ENCODE measurements at places on chromosomes 12 and 14.

DNA sequence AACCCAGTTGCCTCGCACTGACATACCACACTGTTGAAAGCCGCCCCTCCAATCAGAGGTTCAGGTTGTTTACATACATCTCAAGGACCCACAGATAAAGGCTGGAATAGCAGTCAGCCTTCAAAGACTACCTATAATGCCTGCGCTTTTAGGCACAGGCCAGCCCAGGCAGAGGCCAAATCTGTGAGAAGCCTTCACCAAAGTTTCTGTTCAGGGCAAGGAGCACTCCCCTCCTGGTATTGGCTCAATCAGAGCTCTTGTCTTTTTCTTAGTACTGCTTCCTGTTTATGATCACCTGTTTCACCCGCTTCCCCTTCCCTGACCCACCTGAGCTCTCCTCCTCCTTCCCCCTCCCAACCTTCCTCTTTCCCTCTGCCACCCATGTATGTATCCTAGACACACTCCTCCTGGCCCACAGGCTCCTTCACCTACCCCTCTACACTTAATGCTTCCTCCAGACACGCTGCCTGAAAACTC lies 34.8 kb downstream of the DUSP16 start:
- H3K4me3 ChIP-seq, result no peak overlapping the region
- H3K27me3 ChIP-seq, result no peaks in the 10 kb centered on the region
- H3K36me3 ChIP-seq, result peaks cover 18% of the 10 kb centered on the region
- peaks cover 69% of the 10 kb centered on the region for H3K4me1 ChIP-seq

GRCh38 chr14:43647302-43647701 lies 859.8 kb downstream of the FSCB start:
- peaks cover 16% of the 10 kb centered on the region for H3K4me1 ChIP-seq
- no peaks in the 10 kb centered on the region for H3K27me3 ChIP-seq
- peak; percentile 23 for DNase-seq
- no peaks in the 10 kb centered on the region for H3K36me3 ChIP-seq
- no peak overlapping the region for H3K27ac ChIP-seq

GRCh38 chr12:47820631-47821345 lies 1.1 kb upstream of the HDAC7 start:
- no peaks in the 10 kb centered on the region for H3K36me3 ChIP-seq
- no peaks in the 10 kb centered on the region for H3K27me3 ChIP-seq
- H3K27ac ChIP-seq, result peak overlapping the region; percentile 65
- H3K4me1 ChIP-seq, result peaks cover 49% of the 10 kb centered on the region

DNA sequence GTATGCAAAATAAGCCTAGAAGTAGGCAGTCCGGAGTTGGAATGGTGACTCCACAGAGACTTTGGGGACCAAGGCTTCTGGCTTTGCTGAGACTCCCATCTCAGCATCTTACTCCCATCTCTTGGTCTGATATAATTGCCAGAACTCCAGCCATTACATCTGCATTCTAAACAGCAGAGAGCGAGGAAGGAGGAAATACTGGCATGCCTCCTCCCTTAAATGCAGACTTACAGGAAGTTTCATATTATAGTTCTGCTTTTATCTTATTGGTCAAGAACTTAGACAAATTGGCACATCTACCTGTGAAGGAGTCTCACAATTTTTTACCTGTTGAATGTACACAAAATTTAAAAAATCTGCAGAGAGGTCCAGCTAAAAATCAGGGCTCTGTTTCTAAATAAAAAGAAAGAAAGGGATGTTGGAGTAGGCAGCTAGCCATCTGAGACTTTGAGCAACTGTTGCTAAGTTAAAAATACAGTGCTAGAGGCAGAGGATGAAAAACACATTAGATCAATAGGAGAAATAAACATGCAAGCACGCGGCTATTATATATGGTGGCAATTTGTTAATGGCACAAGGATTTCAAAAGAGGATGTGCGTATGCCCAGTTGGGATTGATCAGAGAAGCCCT lies 209.9 kb upstream of the HMGA2 start:
- no peaks in the 10 kb centered on the region for H3K27me3 ChIP-seq
- H3K27ac ChIP-seq, result no peak overlapping the region
- no peak overlapping the region for H3K4me3 ChIP-seq
- H3K36me3 ChIP-seq, result no peaks in the 10 kb centered on the region
- H3K4me1 ChIP-seq, result peaks cover 6% of the 10 kb centered on the region
- no peak for DNase-seq

- no peaks in the 10 kb centered on the region for H3K36me3 ChIP-seq
- no peak for DNase-seq
These were observed 52.1 kb upstream of the PPFIA2 start for GRCh38 chr12:81811061-81811777.

DNA sequence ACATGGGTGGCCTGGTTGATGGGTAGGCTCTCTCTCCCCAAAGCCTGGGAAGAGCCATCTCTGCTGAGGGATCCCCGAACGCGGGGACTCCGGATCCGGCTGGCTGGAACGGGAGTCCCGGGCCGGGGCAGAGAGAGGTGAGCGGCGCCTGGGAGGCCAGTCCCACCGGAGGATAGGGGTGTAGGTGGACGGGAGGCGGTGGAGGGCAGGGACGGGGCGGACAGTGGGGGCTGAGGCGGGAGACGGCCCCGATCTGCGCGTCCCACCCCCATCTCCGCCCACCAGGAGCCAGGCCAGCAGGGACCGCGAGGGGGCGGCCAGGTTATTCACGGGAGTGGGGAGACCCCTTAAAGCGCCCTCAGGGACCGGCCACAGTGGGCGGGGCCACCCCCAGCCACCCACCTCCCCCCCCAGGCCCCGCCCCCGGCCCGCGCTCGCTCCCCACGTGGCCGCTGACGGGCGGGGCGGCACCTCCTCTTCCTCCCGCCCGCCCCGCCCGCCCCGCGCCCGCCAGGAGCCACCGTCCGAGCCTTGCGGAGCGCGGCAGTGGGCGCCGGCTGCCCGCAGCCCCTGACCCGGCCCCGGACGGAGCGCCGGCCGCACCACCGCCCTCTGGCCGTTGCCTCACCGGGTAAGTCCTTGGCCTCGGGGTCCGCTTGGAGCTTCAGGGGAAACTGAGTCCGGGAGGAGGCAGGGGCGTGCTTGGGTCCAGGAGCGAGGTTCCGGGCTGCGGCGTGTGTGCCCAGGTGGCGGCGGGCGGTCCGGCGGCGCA lies at the start of gene INF2:
Gene INF2, plus strand, starts transcription at position 510 of the 772 bp plus-strand sequence. CDS start 11,748 bp downstream, outside the sequence.
- peak within 1 kb of the TSS; percentile 74 for H3K4me3 ChIP-seq
- no peaks in the 10 kb centered on the region for H3K27me3 ChIP-seq
- H3K4me1 ChIP-seq, result peaks cover 63% of the 10 kb centered on the region

- no peaks in the 10 kb centered on the region for H3K36me3 ChIP-seq
- H3K4me1 ChIP-seq, result no peaks in the 10 kb centered on the region
- no peak for DNase-seq
- H3K27me3 ChIP-seq, result no peaks in the 10 kb centered on the region
- H3K4me3 ChIP-seq, result no peak overlapping the region
These were observed 950.4 kb upstream of the LRFN5 start for GRCh38 chr14:40656311-40656710.

- peaks cover 2% of the 10 kb centered on the region for H3K4me1 ChIP-seq
- H3K4me3 ChIP-seq, result no peak overlapping the region
- no peak overlapping the region for H3K27ac ChIP-seq
- DNase-seq, result no peak
These were observed 6.5 kb downstream of the DDX51 start for GRCh38 chr12:132137483-132138125.

GRCh38 chr12:123033392-123034021 lies 53.0 kb downstream of the ARL6IP4 start:
- no peaks in the 10 kb centered on the region for H3K4me1 ChIP-seq
- no peaks in the 10 kb centered on the region for H3K27me3 ChIP-seq
- H3K4me3 ChIP-seq, result no peak overlapping the region
- no peak for DNase-seq

- no peak for DNase-seq
- H3K4me1 ChIP-seq, result peaks cover 7% of the 10 kb centered on the region
- H3K27ac ChIP-seq, result no peak overlapping the region
- no peak overlapping the region for H3K4me3 ChIP-seq
- H3K27me3 ChIP-seq, result no peaks in the 10 kb centered on the region
- peaks cover 5% of the 10 kb centered on the region for H3K36me3 ChIP-seq
These were observed 4.5 kb downstream of the TCTN2 start for GRCh38 chr12:123675436-123675835.

DNA sequence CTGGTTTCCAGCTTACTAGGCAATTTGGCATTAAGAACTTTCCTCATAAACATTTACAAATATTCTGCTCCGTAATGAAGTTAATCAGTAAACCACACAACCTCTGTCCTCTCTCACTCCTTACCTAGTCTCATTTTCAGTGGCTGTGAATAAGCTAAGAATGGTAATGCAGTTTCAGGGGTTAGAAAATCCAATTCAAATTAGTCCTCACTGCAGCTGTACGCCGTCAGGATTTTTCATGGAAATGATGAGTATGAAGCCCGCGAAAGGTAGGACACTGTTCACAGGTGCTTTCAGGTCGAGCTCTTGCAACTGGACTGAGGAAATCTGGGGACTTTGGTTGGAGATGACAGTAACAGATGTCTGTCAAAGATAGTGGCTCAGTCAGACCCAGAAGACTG lies 29.6 kb downstream of the NR1H4 start:
- peak overlapping the region; percentile 8 for H3K27ac ChIP-seq
- peaks cover 29% of the 10 kb centered on the region for H3K4me1 ChIP-seq
- H3K4me3 ChIP-seq, result no peak overlapping the region
- H3K36me3 ChIP-seq, result peaks cover 5% of the 10 kb centered on the region
- no peak for DNase-seq
- H3K27me3 ChIP-seq, result no peaks in the 10 kb centered on the region

- DNase-seq, result no peak
- H3K36me3 ChIP-seq, result no peaks in the 10 kb centered on the region
- H3K27ac ChIP-seq, result no peak overlapping the region
These were observed 7.2 kb downstream of the MGP start for GRCh38 chr12:14878488-14878887.

GRCh38 chr14:95039993-95040348 lies 117.4 kb downstream of the DICER1 start:
- no peaks in the 10 kb centered on the region for H3K4me1 ChIP-seq
- H3K27me3 ChIP-seq, result peaks cover 10% of the 10 kb centered on the region

DNA sequence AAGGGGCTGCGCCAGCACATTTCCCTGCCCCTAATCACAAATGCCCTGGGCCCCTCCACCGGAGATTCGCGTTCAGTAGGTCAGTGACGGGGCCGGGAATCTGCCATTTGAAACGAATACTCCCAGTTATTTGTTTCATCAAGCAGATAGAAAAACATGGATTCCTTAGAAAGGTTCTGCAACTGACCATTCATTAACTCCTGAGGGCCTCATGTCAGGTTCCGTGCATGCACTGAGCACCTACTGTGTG lies 25.6 kb upstream of the UBC start:
- H3K27ac ChIP-seq, result peak overlapping the region; percentile 95
- H3K4me3 ChIP-seq, result peak overlapping the region; percentile 29

DNA sequence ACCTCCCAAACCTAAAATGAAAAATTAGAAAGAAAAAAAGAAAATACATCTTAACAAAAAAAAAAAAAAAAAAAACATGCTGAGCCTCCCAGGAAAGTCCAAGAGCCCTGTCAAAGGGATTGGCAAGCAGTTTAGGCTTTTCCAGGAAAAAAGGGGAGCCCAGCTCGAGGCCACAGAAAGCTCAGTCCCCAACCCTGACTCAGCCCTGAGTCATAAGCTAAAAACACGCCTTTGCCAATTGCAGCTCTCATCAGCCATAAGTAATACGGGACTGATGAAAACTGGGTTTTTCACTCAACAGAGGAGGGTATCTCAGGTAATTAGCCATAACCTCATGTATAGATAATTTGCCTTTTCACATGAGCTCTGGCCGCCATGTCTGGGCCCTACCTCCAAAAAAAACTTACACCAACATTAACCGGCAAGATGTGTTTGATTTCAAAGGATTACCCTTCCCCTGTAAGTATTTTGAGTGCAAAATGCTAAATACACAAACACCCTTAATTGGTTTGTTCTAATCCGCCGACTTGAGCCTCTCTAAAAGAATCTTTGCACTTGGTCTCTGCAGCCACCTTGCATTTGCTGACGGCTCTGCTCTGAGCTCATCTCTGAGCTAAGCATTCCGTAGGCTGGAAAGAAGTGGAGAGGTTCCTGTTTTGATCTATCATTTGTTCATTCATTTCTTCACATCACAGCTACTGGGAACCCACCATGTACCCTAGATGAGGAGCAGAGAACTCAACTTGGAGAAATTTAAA lies 319.2 kb downstream of the BCL11B start:
- H3K4me3 ChIP-seq, result no peak overlapping the region
- H3K36me3 ChIP-seq, result no peaks in the 10 kb centered on the region

- H3K4me1 ChIP-seq, result no peaks in the 10 kb centered on the region
- H3K27me3 ChIP-seq, result no peaks in the 10 kb centered on the region
- DNase-seq, result no peak
- H3K36me3 ChIP-seq, result no peaks in the 10 kb centered on the region
These were observed 390.3 kb downstream of the DIO2 start for GRCh38 chr14:79820866-79821535.

DNA sequence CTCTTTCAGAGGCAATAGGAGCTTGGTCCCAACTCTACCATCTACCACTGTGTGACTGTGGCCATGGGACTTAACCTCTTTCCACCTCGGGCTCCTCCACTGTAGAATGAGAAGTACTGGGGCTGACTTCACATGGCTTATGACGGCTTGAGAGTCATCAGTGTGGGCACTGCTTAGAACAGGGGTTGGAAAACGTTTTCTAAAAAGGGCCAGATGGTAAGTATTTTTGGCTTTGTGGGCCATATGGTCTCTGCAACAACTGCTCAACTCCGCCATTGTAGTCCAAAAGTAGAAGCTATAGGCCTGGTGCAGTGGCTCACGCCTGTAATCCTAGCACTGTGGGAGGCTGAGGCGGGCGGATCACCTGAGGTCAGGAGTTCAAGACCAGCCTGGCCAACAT lies 69.2 kb upstream of the LTA4H start:
- DNase-seq, result no peak
- no peak overlapping the region for H3K4me3 ChIP-seq
- H3K27ac ChIP-seq, result no peak overlapping the region
- H3K4me1 ChIP-seq, result peaks cover 24% of the 10 kb centered on the region

DNA sequence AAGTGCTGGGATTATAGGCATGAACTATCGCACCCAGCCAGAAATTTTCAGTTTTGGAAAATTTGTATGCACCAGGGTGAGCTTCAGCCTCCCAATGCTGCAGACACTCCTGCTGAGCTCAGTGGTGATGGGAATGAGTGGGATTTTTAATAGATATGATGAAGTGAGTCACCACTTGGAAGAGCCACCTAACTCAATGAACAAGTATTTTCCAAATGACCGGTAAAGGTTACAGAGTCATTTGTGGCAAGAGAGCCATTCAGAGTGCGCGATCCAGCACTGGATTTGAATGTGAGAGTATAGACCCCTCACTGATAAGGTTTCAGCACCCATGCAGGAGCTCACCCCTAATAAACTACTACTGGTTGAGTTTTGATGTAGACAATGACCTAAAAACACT lies 100.7 kb downstream of the PPP2R5C start:
- no peaks in the 10 kb centered on the region for H3K4me1 ChIP-seq
- H3K27me3 ChIP-seq, result no peaks in the 10 kb centered on the region
- H3K4me3 ChIP-seq, result no peak overlapping the region
- DNase-seq, result no peak
- no peak overlapping the region for H3K27ac ChIP-seq

- H3K4me1 ChIP-seq, result no peaks in the 10 kb centered on the region
- H3K27ac ChIP-seq, result no peak overlapping the region
- no peak overlapping the region for H3K4me3 ChIP-seq
- H3K27me3 ChIP-seq, result peaks cover 2% of the 10 kb centered on the region
- no peaks in the 10 kb centered on the region for H3K36me3 ChIP-seq
These were observed 40.0 kb upstream of the DDX11 start for GRCh38 chr12:31033681-31034080.

- H3K36me3 ChIP-seq, result no peaks in the 10 kb centered on the region
- H3K27ac ChIP-seq, result no peak overlapping the region
- no peak overlapping the region for H3K4me3 ChIP-seq
- DNase-seq, result no peak
- H3K4me1 ChIP-seq, result peaks cover 6% of the 10 kb centered on the region
- no peaks in the 10 kb centered on the region for H3K27me3 ChIP-seq
These were observed 30.6 kb upstream of the DLGAP5 start for GRCh38 chr14:55221968-55222367.

- no peaks in the 10 kb centered on the region for H3K27me3 ChIP-seq
- H3K27ac ChIP-seq, result no peak overlapping the region
- no peaks in the 10 kb centered on the region for H3K36me3 ChIP-seq
- H3K4me1 ChIP-seq, result no peaks in the 10 kb centered on the region
- DNase-seq, result no peak
- H3K4me3 ChIP-seq, result no peak overlapping the region
These were observed 62.4 kb downstream of the ATF7IP start for GRCh38 chr12:14427929-14428328.

Measured in HepG2 (cell line).